ENCODE measurements at places on chromosomes 11 and 22.

DNA sequence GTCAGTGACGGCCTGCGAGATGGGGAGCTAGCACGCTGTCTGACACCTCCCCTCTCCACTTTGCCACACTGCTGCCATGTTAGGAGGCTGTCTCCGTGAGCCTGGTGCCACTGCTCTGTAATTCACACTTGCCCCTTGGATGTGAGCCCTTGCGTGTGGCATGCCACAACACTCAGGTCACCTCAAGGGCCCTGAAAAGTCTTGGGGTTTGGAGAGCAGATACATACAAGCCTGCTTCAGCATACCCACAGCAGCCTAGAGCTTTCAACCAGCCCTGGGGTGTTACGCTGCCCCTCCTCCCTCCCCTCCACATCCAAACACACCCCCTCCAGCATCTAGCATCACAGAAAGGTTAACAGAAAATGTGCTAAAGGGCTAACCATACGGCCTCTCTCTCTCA, 69.5 kb upstream of the TBCEL start:
- DNase-seq, result no peak

GRCh38 chr22:19943082-19944026, 1.7 kb upstream of the TXNRD2 start:
- DNase-seq, result peak; percentile 95

DNA sequence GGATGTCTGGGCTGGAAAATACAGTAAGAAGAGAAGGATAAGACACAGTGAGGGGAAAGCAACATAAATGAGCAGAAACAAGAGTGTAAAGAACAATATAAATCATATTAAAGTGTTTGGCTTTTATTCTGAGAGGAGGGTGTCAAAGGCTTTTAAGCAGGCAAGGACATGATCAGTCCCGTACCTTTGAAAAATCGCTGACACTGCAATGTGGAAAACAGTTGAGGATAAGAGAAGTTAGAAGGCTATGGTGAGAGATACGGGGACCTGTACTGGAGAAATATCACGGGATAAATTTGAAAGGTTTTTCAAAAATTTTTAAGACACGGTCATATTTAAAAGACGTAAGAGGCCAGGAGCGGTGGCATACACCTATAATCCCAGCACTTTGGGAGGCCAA, 30.3 kb downstream of the CDON start:
- no peak for DNase-seq

DNA sequence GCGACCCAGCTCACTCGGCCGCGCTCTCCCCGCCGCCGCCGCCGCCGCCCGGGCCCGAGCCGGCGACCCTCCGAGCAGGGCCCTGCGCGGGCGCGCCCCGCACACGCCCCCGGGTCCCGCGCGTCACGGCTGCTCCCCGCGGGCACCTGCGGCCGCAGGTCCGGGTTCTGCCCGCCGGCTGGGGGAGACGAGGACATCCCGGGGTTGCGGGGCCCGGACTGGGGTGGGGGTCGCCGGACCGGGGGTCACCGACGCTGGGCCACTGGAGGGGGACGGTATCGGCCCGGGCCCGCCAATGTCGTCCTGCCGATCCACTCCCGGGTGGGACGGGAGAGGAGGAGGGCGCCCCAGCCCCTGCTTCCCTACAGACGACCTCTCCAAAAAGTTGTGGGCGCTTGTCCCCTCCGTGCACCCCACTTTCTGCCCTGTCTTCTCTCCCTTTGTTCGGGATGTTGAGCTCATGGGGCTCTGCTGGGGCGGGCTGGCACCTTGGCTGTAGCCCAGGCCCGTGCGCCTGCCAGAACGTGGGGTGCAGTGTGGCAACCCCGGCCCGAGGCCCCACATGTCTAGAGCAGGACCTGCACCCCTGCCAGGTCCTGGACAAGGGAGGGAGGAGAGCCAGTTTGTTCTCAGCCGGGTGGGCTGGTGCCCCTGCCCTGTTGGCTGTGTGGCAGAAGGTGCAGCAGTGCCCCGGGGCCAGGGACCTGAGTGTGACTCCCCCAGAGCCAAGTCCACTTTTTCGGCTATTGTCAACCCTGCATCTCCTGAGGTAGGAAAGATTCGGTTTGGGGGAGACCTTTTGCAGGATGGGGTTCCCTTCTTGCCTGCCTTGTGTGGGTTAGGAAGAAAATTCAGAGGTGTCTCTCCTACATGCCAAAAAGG, 40.2 kb upstream of the CELSR1 start:
- DNase-seq, result no peak

- no peak for DNase-seq
Observed at GRCh38 chr11:1644601-1645356, 15.2 kb downstream of the KRTAP5-5 start.

- no peak for DNase-seq
Observed at GRCh38 chr11:782264-783174, 5.2 kb upstream of the GATD1 start.

GRCh38 chr11:73779084-73779902, 8.4 kb upstream of the MRPL48 start:
- DNase-seq, result peak; percentile 99

- DNase-seq, result peak; percentile 46
Observed at GRCh38 chr11:8338138-8338537, 74.5 kb upstream of the LMO1 start.

GRCh38 chr11:134517621-134518293, 105.7 kb upstream of the B3GAT1 start:
- no peak for DNase-seq

- no peak for DNase-seq
Observed at GRCh38 chr11:35115688-35116030, 23.3 kb upstream of the CD44 start.

- DNase-seq, result no peak
Observed at GRCh38 chr22:30457981-30458380, 13.8 kb downstream of the SEC14L3 start.

- DNase-seq, result peak; percentile 37
Observed at GRCh38 chr22:46178755-46179505, 28.6 kb downstream of the PPARA start.

GRCh38 chr11:27496461-27496860, 10.1 kb downstream of the LIN7C start:
- no peak for DNase-seq

- peak; percentile 55 for DNase-seq
Observed at GRCh38 chr11:103637295-103637694, 399.1 kb upstream of the DDI1 start.

GRCh38 chr11:17972987-17973386, 39.9 kb downstream of the SERGEF start:
- DNase-seq, result peak; percentile 81

- DNase-seq, result no peak
Observed at GRCh38 chr11:10429526-10429925, 25.5 kb upstream of the AMPD3 start.

- no peak for DNase-seq
Observed at GRCh38 chr22:20815477-20816050, 41.7 kb downstream of the SERPIND1 start.

GRCh38 chr22:23180893-23181720, 798 bp downstream of the BCR start:
- no peak for DNase-seq

DNA sequence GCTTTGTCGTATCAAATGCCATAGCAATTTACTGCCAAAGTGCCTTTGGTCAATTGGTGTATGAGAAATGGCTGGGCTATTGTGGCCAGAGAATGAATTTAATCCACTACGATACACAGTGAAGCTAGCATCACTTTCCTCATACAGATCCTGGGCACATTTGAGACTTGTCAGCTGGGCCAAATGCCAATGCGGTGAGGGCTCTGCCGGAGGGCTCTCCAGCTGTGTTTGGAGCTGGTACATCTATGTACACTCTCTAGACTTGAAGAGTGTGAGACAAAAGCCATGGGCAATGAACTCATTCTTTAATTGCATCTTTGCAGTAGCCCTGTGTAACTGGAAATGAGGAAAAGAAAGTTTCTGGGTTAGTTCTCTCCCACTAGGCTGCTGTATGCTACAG, 1052.9 kb downstream of the NTM start:
- DNase-seq, result no peak

GRCh38 chr22:48885271-48885918, 942.3 kb downstream of the BRD1 start:
- no peak for DNase-seq

GRCh38 chr11:12290477-12290922, 86.9 kb upstream of the PARVA start:
- DNase-seq, result no peak

DNA sequence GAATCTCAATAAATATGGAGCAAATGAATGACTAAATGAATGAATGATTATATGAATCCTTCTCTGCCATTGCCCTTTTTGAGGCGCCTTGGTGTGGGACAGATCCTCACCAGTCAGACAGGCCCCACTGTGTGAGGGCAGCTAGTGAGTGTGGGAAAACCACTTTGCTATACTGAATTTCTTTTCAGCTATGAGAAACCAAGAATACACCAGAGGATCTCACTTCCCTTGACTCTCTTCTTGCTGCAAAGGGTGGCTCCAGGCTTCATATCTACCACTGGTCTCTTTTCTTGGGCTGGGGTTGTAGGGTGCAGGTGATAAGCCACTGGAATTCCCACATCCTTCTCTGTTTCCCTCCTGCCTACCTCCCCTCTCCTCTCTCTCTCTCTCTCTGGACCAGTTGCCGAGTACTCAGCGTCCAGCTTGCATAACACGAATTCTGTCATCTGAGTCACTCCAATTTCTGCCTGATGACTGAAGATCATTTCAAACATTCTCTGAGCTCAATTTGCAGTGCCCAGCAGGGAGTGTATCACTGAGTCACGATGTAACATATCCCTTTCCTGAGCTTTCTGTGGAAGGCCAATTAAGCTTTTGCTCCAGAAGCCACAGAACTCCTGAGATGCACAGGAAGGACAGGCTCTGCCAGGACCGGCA, 304.3 kb upstream of the NCAM1 start:
- DNase-seq, result peak; percentile 90

DNA sequence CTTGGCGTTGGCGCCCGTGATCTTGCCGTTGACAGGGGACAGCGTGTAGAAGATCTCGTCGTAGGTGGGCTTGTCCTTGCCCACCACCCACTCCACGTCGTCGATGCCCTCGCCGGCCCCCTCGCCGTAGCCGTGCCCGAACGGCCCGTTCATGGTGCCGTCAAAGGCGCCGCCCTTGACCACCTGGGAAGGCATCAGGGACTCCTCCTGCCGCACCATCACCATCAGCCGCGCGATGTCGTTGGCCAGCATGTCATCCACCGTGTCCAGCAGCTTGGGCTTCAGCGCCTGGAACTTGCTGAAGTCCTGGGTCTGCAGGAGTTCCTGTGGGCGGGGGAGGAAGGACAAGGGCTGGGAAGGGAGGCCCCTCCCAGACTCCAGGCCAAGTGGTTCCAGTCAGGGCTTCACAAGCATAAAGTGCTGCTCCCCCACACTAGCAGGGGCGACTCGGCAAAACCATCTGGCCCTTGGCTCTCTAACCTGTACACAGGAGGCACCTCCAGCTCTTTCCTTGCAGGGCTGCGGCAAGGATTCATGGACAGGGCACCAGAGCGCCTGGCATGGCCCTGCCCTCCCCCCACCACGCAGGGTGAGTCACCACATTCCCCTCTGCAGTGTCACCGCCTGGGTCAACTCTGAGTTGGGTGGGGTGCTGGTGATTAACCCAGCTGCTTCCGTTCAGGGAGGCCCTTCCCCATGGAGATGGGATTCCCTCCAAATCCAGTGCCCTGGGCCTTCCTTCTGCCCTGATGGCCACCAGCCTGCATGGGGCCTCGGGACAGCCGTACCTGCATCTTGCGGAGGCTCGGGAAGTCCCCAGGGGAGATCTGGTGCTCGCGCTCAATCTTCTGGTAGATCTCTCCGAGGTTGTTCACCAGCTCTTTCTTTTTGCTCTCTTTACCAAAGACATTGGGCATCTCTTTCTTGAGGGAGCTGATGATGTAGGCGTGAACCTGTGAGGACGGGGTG, 10.4 kb upstream of the CDC42BPG start:
- peak; percentile 97 for DNase-seq
